Fibroblast of the conjunctiva (primary cell): ENCODE measurements at places on chromosomes 2 and 18.

DNA sequence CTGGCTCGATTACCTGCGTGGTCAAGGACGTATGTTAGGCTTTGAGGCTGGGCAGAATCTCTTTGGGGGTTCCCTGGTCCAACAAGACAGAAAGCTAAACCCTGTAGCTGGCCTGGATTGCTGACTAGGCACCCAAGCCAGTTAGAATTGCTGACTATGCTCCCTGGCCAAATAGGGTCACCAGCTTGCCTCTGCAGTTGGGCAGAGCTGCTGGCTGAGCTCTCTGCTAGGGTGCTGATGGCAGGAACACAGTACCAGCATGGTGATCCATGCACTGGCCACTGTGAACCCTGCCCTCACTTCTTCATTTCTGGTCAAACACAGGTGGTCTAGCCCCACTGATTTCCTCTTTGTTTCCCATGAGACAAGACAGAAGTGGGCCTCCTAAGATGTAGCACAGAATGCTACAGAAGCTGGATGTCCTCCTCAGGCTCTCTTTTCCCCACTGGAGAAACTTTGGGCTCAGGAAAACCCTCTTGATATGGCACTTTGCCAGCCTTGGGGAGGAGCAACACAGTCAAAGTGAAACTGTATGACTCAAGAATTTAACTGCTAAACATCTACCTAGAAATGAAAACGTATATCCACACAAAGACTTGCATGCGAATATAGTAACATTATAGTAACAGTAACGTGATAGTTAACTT is 20.8 kb downstream of the SP140L start:
- no peak for DNase-seq

GRCh38 chr2:118032169-118033013 is 18.5 kb upstream of the CCDC93 start:
- DNase-seq: no peak

DNA sequence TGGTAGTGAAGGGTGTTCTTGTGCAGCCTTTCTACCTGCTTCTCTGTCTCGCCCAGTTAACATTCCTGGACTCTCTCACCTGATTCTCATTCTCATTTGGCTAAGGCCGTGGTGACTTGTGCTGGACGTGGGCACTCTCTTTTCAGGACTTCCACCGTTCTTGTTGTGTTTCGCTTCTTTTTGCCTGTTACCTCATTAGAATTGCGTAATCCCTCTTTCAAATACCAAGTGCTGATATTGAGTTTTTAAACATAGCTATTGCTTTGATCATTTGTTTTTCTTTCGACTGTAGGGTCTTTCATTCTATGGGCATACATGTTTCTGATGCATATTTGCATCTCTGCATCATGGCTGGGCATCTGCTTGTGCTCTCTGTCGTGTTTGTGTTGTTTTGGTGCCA is 287.0 kb downstream of the ALPK2 start:
- DNase-seq: no peak

- DNase-seq: no peak
These were observed 114.5 kb downstream of the ERBB4 start for GRCh38 chr2:212424082-212424481.

DNA sequence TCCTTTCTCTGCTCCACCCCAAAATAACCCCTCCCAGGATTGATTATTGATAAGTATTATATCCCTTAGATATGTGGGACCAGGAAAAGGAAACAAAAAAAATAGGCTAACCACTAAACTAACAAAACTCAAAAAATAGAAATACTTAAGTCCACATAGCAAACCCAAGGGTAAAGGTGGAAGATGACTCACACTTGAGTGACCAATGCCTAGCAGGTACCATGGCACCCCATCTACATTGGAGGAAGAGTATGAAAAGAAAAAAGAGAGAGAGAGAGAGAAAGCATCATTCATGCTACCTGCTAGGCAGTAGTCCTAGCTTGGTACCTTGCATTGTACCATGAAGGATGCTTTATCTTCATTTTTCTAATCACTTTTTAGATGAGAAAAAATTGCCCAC is 6.3 kb downstream of the EXOC6B start:
- DNase-seq: no peak

GRCh38 chr18:6873040-6873751 is 143.7 kb downstream of the ARHGAP28 start:
- no peak for DNase-seq

DNA sequence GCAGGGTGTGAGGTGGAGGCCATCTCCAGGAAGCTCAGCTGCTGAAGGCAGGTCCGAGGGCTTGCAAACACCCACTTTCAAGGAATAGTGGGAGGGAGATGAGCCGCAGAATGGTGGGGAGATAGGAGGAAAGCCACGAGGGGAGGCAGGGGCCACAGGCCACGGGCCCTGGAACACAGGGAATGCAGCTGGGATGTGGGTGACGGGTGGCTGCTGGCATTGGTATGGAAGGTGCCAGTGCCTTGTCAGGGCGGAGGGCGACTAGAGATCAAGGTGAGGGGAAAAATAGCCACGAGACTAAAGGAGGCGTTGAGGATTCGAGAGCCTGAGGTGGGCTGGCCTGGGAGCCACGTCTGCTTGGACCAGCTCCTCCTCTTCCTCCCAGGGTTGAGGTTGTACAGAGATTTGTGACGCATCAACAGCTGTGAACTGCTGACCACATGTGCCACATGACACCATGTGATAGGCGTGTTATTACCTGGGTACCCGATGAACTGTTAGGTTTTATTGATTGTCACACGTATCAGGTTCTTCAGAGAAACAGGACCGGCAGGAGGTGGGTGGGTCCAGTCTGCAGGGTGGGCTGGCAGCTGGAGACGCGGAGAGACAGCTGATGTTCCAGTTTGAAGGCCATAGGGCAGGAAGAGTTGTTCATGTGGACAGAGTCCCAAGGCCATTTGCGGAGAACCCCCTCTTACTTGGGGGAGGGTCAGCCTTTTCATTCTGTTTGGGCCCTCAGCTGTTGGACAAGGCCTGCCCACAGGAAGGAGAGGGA is 9.9 kb downstream of the IMPA2 start:
- DNase-seq: no peak

DNA sequence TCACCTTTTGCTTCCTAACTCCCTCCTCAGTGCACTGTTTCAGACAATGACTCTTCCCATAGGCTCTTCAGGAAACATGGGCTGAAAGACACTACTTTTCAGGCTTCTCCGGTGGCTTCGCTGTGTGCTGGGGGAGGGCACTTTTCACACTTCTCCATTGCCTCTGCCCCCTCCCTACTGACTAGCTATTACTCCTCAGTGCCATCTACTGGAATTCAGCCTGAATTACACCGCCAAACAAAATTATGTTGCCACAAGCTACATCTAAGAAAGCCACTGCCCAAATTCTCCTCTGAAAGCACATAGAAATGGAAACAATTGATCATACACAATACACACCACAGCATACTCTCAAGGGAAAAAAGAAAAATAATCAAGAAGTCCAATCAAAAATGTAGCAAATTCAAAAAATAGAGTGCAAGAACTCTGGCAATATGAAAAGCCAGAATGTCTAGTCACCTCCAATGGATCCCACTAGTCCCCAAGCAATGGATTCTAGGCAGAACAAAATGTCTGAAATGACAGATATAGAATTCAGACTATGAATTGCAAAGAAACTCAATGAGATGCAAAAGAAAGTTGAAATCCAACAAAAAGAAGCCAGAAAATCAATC is 1139.4 kb upstream of the GYPC start:
- DNase-seq: no peak

GRCh38 chr2:176284461-176285049 is 15.3 kb downstream of the MTX2 start:
- DNase-seq: no peak

DNA sequence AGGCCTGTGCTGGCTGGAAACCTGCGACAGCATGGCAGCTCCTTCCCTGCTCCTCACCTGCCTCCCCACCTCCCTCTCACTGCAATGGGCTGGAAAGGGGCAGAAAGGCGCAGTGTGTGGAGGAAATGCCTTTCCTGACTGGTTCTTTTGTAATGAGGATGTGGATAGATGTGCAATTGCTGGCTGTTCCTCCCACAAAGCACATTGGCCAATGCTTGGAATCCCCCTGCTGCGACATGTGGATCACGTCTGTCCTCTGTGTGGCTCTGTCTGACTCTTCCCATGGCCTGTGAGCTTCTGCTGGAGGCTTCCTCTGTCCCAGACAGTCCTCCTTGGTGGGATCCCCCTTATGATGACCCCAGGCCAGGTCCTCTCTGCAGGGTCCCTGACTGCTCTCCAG is 172.5 kb downstream of the NCK2 start:
- no peak for DNase-seq

GRCh38 chr2:61456070-61456745 is 14.7 kb downstream of the USP34 start:
- DNase-seq: no peak

DNA sequence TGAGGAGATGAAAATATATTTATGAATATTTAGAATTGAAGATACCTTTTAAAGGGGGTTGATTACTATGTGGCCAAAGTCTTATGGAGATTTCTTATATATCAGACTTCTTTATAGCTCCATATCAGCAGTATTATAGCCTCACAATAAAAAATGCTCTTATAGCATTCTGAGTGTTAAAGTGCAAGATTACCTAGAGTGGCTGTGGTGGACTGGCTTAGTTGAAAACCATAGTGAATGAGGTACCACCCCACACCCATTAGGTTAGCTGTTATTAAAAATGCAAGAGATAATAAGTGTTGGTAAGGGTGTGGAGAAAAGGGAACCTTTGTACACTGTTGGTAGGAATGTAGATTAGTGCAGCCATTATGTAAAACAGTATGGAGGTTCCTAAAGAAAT is 39.7 kb downstream of the NCOA1 start:
- DNase-seq: no peak

- DNase-seq: no peak
These were observed 300.1 kb downstream of the TDRD15 start for GRCh38 chr2:21423854-21424253.

- no peak for DNase-seq
These were observed 16.6 kb downstream of the MALT1 start for GRCh38 chr18:58687871-58688308.

GRCh38 chr2:226511311-226511710 is 288.3 kb downstream of the IRS1 start:
- no peak for DNase-seq

- DNase-seq: no peak
These were observed at the start of gene MGAT5 for GRCh38 chr2:134253804-134254203. Gene MGAT5 (plus strand): TSS chr2:134254072. CDS start chr2:134254404, 332 bp downstream.

DNA sequence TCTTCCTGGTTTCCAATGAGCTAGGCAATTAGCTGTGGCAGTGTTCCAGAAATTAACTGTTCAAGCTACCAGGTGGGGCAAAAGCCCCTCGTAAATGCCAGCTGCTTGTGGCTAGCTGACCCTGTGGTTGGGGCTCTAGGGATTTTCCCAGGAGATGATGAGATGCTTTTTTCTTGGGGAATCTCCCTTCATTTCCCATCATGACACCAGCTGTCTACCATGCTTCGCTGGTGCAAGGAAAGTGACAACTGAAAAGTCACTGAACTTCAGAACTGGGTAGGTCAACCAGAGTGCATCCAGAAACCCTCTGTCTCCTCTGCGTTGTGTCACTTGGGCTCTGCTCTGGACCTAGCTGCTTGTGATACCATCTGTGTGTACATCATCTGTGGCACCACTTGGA is 386.5 kb upstream of the DCC start:
- no peak for DNase-seq

DNA sequence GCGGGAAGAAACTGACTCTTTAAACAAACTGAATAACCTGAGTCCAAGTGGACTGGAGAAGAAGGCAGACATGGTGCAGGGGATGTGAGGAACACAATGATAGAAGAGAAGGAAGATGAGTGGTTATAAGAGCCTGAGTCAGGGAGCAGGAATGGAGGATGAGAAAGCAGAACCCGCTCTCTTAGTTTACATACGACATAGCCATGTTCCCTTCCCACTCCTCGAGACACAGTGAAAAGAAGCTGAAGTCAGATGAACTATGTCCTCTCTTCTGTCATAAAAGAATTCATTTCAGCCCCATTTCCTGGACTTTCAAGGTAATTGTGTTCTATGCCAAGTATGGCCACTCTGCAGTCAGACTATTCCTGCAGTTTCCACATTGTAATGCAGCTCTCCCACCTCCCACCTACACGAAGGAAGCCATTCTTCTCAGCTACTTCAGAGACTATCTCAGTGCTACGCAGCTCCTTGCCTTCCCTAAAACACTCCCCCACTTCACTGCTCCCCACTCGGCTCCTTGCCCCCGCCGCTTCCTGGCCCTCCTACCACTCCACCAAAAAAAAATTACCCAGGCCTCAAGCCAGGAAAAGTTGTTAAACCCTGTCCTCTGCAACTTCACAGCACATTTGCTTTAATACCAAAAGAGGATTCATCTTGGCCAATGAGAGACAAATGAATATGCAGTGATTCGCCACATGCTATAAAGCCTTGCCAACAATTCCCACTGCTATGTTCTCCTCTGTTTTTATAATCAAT is 323.4 kb upstream of the EPHA4 start:
- no peak for DNase-seq

- no peak for DNase-seq
These were observed 343.9 kb upstream of the ACVR2A start for GRCh38 chr2:147500819-147501395.

GRCh38 chr2:227433171-227433570 is 38.8 kb upstream of the AGFG1 start:
- DNase-seq: no peak

- no peak for DNase-seq
These were observed 134.2 kb upstream of the HS6ST1 start for GRCh38 chr2:128452536-128453530.

DNA sequence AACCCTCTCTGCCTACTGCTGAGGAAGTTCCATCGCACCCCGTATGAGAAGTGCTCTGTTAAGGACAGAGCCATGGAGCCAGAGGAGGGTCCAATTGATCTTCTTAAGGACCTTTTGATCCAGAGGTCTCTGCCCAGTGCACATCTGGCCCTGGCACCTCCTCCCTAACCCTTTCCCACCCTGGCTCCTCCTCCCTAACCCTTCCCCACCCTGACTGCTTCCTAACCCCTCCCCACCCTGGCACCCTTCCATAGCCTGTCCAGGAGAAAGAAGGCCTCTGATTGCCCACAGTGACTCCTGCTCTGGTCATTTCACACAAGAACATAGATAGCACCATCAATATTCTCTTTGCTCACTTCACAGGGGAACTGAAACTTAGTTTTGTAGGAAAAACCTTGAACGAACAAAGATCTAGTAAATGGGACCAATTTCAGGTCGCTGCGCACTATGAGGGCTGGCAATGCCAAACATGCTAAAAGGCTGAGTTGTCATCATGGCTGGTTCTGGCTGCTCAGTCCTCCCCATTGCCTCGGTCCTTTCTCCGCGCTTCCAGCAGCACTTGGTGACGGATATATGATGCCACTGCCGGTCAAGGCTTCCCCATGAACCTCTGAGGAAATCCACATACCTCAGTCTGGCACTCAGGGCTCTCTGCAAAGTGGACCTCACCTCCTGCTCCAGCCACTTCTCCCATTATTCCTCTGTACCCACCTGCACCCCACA is 49.2 kb downstream of the PKDCC start:
- DNase-seq: no peak

GRCh38 chr2:98454500-98455235 is 10.0 kb downstream of the INPP4A start:
- DNase-seq: no peak
